Thoracic aorta (tissue), 2 donors: ENCODE measurements at places on chromosomes 2 and 18.

DNA sequence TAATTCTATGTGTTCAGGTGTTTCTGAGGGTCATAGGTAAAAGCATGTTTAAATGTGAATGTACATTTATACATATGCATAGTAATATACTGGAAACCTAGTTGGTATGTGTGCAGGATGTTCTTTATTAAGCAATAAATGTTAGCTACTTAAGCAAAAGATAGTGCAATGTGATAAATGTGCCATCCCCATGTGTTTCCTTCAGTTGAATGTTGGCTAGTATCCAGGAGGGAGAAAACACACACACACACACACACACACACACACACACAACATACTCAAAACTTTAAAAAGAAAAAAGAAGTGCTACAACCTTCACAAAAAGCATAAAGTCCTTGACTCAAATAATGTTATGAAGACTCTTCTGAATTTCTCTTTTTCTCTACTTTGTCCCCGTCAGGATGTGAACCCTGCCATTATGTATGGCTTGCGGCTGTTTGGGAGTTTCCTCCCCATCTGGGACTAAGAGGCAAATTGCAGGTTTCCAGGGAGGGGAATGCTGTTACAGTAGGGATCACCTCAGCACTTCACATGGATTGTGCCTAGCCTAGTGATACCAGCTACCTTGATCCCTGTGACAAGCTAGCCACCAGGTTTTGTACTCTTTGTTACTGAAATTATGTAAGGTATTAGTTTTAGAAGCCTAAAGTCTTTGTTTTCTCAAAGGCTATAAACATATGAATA, 82.6 kb downstream of the IKZF2 start:
- DNase-seq = no peak

DNA sequence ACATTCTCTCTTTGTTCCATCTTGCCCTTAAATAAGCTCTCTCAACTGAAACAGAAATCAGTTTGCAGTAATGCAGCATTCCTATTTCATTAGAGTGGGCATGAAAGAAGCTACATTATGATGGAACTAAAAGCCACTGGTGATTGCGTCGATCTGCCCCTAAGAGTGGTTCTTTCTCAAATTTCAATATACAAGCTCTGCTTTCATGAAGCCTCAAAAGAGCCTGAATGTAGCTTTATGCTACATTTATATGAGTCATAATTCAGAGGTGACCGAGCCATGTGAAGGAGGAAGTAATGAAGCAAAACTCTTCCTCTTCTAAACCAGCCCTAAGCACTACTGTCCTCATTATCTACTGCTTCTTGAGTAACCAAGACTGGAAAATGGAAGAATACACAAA, 64.8 kb upstream of the CYTIP start:
- DNase-seq = no peak

- DNase-seq = no peak
These were observed 94.6 kb downstream of the PLEKHM3 start for GRCh38 chr2:207930747-207931146.

GRCh38 chr2:213537579-213537978, 253.3 kb downstream of the SPAG16 start:
- DNase-seq = no peak

DNA sequence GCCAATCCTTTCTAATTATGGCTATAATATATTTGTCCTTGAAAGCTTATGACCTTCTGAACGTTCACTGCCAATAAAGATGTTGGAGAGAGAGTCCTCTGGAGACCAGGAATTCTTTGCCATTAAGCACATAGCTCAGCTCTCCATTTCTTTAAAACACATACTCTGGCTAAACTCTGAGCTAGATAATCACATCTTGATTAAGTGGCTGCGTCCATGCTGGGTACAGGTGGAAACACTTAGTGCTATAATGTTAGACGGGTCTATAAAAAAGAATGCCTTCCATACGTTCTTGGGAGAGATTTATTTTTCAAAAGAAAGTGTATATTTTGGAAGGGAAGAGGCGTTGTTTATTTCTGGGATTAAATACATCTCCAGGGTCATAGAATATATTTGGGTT, 314.5 kb downstream of the LPIN1 start:
- no peak for DNase-seq

DNA sequence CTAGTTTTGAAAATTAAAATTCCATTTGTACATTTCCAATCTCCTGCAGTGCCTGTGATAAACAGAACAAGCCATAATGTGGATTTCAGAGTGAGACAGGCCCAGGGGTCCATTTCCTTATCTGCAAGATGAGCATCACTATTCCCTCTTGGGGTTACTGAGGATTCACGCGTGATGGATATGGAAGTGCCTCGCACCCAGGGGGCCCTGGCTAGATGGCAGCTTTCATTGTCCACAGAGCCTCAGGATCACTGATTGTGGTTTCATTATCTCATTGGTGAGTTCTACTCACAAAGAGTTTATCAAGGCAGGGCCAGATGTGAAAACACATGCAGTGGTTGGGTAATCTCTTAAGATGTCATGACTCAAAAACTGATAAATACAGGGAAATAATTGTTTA, 11.6 kb downstream of the CNGA3 start:
- no peak for DNase-seq

DNA sequence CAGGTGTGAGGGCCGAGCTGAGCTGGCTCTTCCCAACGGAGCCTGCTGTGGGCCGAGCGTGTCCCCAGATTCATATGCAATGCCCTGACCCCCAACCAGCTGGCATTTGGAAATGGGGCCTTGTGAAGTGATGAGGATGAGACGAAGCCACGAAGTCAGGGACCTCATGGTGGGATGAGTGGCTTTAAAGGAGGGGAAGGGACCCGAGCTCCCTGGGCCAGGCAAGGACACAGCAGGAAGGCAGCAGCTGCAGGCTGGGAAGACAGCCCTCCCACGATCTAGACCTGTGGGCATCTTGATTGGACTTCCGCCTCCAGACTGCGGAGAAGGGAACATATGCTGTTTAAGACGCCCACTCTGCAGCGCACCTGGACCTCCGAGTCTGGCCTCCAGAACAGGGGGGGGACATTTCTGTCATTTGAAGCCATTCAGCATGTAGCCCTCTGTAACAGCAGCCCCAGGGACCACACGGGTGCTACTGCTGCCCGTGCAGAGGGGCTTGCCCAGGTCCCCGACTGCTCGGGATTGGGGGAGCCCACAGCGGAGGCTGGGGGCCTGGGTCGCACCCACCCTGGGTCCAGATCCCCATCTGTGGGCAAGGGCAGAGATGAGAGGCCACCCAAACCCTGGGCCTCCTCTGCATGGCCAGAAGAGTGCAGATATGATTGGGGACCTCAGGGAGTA, 27.2 kb downstream of the KIF1A start:
- DNase-seq = no peak

GRCh38 chr18:10401521-10401920, 52.9 kb upstream of the APCDD1 start:
- DNase-seq = no peak

DNA sequence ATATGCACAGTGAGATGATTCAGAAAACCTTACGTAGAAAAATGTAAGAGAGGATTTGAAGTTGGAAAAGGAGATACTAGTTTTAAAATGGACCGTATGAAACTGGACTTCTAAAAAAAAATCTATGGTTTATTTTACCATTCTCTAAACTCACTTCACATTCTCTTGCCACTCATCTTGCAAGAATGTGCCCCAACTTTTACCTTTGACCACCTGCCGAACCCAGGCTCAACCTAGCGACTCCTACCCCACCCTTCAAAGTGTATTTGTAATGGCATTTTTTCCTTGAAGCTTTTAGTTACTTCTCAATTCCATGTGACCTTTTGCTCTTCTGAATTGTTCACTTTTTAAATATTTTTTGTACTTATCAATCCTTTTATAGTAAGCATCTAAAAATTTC, 160.8 kb downstream of the PHLPP1 start:
- no peak for DNase-seq

DNA sequence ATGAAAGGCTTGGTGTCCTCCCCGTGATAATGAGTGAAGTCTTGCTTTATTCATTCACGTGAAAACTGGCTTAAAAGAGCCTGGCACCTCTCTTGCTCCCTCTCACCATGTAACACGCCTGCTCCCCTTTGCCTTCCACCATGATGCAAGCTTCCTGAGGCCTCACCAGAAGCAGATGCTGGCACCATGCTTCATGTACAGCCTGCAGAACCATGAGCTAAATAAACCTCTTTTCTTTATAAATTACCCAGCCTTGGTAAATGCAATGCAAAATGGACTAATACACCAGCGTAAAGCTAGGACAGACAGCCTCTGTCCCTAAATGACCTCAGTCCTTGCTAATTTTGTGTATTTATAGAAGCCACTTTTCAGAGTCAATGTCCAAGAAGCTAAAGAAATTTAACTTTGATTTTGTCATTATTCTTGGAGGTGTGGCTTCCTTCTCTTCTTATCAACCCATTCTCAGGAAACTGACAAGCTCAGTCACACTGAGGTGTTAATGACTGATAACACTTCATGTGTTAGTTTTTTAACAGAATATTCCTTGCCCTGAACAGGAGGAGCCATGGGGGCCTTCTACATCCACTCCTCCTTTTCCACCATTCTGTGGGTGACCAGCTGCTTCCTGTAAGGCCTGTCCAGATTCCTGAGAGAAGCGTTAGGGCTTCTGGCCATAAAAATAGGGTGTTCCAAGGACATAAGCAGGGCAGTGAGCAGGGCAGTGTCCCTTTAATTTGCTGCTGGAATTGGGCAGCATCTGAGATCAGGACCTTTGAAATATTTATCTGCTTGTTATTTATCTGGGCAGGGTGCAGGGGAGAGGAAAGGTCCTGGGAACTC, 38.0 kb upstream of the EPAS1 start:
- no peak for DNase-seq

- DNase-seq = no peak
These were observed 284.1 kb downstream of the SLC4A3 start for GRCh38 chr2:219911541-219911940.

DNA sequence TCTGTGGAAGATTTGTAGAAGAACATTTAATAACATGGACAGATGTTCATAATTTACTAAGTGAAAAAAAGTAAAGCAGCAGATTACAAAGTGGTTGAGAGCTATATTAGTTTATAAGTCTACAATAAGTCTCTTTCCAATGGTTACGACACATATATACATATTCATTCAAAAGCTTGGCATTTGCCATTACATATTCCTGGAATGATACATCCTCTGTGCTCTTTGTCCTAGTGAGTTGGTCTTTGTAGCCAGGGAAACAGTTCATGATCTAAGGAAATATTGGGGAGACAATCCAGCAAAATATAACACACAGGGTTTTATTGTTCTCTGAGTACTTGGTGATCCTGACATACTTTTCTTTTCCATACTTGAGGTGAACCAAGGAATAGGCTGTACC, 32.5 kb upstream of the SOS1 start:
- no peak for DNase-seq

DNA sequence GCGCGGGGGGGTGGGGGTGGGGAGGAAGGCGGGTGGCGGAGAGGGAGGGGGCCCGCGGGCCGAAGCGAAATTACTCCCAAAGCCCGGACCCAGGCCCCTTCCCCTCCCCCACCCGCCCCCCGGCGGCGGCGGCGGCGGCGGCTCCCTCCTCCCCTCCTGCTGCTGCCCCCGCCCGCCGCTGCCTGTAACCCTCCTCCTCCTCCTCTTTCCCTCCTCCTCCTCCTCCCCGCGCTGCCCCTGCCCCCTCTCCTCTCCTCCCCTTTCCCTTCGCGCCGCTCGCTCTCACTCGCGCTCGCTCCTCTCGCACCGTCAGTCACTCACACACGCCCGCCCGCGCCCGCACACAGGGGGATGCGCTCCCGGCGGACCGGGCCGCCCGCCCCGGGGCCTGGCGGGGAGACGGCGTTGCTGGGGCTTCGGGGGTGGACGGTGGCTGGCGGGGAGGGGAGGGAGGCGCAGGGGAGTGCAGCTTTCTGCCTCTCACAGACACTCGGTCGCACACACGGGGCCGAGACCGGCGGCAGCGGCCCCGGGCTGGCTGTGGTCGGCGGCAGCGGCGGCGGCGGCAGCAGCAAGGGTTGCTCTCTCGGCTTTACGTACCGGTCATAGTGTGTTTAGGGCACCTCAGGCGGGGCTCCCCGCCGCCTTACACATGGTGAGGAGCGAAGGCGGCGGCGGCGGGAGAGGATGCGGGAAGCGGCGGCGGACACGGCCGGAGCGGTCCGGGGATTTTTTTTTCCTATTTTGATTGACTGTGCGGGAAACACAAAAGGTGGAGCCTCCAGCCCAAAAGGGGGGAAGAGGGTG, 405 bp downstream of the SP3 start:
- DNase-seq = peak; percentile 74

DNA sequence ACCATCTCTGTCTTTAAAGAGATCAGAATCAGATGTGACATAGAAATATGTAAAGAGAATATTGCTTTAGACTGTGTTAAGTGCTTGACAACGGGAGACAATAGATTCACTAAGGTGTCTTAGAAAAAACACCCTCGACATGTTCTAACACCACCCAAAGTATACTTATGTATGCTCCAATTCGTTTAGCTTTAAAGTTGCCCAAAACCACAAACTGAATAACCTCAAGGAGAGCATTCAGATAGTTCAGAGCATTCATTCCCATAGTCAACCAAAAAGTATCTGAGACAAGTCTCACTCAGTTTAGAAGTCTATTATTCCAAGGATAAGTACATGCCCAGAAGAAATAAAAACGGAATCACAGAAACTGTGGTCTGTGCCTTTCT, 96.4 kb downstream of the KYNU start:
- DNase-seq = no peak

GRCh38 chr2:60818272-60818671, 62.2 kb downstream of the PAPOLG start:
- no peak for DNase-seq

GRCh38 chr18:34098109-34098508, 126.6 kb downstream of the NOL4 start:
- no peak for DNase-seq

DNA sequence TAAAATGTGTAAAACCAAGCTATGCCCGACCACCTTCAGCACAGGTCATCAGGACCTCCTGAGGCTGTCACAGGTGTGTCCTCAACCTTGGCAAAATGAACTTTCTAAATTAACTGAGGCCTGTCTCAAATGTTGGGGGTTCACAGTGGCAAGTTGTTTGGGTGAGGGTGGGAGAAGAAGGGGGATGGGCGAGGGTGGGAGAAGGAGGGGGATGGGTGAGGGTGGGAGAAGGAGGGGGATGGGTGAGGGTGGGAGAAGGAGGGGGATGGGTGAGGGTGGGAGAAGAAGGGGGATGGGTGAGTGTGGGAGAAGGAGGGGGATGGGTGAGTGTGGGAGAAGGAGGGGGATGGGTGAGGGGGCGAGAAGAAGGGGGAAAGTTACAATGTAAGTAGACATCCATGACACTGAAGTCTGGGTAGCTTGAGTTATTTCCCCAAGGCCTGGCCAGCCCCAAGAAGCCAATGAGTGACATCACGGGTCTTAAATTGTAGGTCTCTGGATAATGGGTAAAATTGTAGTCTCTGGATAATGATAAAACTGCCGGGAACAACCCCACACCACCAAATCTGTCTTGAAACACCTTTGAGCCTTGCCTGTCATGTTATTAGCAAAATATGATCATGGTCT, 56.3 kb downstream of the TIMM21 start:
- DNase-seq = no peak

DNA sequence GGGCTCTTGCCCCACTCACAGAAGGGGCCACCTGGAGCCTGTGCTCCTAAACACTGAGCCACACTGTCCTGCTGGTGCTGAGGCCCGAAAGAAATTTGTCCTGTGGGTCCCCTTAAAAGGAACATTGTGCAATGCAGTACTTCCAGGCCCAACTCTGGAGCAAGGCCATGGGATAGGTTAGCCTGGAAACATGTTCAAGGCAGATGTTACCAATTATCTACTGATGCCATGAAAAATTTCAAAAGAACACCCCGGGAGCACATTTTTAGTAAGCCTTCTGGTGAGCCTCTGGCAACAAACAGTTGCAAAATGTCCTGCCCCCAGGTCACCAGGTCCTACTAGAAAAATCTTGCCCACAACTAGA, 12.3 kb upstream of the PTMA start:
- no peak for DNase-seq

GRCh38 chr2:191056228-191056627, 42.3 kb upstream of the STAT1 start:
- no peak for DNase-seq

- DNase-seq = no peak
These were observed 209.5 kb downstream of the DPP10 start for GRCh38 chr2:114651933-114652332.
